ENCODE measurements at places on chromosomes 7 and 10.

DNA sequence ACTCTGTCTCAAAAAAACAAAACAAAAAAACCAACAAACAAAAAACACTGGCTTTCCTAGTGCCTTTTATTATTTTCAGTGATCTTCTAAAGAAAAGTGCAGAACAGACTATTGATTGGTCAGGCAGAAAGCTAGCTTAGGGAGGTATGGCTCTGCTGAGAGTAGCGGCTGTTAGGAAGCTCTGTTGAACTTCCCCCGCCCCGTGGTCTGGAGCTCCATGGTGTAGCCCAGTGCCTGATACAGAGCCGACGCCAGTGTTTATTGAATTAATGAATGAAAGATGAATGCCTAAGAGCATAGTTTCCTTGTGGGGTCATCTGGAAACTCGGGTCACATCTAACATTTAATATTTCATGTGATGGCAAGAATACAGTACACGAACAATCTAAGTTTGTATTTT, 90.5 kb upstream of the ARMC3 start:
- no peak for DNase-seq

DNA sequence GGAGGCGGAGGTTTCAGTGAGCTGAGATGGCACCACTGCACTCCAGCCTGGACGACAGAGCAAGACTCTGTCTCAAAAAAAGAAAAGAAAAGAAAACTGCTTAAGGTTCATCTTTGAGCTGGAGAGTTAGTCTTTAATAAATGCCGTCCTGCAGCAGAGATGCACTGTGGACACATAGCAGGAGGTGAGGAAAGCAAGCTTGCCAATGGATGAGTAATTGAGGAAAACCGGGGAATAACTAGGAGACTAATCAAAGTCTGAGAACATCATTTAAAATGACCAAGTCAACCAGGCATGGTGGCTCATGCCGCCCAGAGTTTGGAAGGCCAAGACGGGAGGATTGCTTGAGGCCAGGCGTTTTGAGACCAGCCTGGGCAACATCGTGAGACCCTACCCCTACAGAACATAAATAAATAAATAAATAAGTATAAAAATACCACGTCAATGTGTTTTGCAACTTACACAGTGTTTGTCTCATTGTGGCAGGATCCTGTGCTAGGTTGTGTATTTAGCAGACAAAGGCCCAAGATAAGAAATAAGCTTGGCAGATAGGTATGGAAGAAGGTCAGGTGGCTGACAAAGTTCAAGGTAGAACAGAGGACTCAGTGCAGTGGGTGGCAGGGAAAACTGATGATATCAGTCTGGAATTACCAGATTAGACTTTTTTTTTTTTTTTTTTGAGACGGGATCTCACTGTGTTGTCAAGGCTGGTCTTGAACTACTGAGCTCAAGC, 115.7 kb upstream of the KMT2C start:
- DNase-seq, result no peak

DNA sequence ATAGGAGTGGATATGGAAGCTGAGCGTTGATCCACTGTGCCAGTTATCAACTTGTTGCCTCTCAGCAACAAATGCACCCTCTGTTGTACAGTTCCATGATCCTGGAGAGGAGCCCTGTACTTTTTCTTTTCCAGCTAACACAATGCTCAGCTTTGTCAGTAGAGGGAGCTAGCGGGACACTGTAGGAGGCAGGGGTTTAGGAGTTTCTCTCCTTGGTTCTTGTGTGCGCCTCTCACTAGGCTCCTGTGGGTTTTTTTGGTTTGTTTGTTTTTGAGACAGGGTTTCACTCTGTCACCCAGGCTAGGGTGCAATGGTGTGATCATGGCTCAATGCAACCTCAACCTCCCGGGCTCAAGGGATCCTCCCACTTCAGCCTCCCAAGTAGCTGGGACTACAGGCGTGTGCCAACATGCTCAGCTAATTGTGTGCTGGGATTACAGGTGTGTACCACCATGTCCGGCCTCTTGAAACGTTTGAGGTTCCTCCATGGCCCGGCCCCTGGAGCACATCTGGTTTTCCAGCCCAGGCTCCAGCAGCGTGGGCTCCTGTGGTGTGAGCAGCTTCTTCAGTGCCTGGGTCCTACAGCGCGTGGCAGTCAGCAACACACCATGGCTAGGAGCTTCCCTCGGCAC, 12.0 kb upstream of the MARVELD1 start:
- peak; percentile 82 for DNase-seq

GRCh38 chr7:18313965-18314364, 181.6 kb upstream of the HDAC9 start:
- no peak for DNase-seq

GRCh38 chr7:7897949-7898515, 70.6 kb upstream of the GLCCI1 start:
- DNase-seq, result no peak

GRCh38 chr7:11665357-11665756, 166.6 kb downstream of the THSD7A start:
- no peak for DNase-seq

- peak; percentile 71 for DNase-seq
Measured at GRCh38 chr10:73931767-73932619, 21.1 kb downstream of the PLAU start.

DNA sequence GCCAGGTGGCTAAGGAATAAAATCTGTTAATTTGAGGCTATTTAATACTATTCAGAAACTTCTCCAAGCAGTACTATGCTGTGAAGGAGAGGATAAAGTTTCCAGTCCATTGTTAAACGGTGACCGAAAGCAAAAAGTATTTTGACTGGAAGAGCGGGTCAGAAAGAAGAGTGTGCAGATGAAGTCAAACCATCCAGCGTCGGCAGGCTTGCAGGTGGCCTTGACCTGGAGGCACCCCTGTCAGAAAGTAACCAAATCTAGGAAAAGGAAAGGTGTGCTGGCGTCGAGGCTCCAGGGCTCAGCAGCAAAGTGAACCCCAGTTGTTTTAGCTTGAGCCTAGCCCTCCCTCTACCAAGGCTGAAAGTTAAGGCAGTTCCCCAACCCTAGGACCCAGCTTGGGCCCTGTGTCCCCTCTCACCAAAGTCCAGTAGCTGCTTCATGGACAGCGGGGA, 544 bp downstream of the PDK4 start:
- DNase-seq, result no peak

DNA sequence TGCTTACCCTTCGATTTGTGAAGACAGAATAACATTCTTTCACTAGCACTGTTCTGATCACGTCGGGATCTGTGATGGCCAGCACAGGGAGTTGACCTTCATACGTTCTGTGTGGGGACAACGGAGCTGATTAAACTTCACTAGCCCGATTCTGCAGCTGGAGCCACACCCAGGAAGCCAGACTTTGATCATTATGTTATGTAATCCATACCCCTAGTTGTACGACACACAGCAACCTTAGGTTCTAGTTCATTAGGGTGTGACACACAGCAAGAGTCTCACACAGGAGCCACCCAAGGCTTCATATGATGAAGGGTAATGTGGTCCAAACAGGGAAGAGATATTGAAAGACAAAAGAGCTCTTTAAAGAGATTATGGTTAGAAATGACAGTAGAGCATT, 7.2 kb downstream of the CYP3A5 start:
- DNase-seq, result no peak

DNA sequence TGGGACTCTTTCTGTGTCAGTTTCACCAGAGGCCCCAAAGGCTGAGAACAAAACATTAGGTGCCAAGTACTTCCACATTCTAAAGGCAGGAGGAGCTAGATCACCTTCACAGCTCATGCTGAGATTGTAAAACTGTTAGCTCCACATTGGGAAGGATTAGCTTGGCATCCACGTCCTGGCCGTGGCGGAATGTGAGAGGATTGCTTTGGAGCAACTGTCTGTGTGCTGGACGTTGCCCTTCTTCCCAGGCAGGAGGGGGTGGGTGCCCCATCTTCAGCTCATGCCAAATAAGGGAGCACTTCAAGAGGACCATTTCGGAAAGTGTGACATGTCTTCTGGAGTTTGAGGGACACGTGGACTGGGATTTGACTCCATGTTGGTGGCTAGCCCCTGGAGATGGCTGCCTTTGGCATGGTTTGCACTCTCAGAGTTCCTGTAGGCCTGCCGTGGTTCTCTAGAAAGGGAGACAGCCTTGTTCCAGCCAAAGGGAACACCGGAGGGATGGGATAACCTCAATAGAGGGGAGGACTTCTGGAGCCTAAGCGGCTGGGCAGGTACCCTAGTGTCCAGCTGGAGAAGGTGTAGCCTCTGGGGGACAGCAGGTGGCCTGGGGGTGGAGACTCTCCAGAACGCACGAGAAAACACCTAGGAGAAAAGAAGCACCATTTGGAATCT, 19.9 kb upstream of the FMC1 start:
- DNase-seq, result peak; percentile 27

- DNase-seq, result no peak
Measured at GRCh38 chr10:132316133-132316532, 8.4 kb upstream of the STK32C start.

GRCh38 chr7:291373-292092, 1.6 kb downstream of the FOXL3 start:
- no peak for DNase-seq

GRCh38 chr7:129471402-129471827, 30.9 kb upstream of the SMKR1 start:
- no peak for DNase-seq

GRCh38 chr7:69217516-69218350, 380.5 kb upstream of the AUTS2 start:
- no peak for DNase-seq

DNA sequence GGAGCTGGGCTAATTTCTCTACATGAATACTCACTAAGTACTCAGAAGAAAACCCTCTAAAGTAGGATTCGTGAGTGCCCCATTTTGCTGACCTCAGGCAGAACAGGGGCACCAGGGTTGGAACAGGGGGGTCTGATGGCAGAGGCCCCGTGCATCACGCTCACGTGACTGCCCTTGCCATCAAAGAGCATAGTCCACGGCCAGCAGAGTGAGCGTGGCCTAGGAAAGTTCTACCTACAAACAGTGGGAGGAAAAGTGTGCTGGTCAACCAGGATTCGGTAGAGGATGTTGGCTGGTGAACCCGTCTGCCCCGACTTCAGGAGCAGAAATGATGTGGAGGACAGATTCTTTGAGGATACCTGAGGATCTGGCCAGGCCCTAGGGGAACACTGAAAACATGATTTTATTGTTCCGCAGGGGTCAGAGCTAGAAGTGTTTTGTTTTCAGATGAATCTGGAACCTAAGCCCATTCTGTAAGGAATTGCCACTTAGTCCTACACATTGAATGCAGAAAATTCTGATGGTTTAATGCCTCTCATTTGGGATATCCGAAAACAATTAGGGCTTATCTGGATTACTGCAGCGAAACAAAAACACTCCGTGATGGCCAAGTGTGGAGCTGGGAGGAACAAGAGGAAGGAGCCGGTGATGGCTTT, 138.8 kb upstream of the SHH start:
- DNase-seq, result no peak

- DNase-seq, result peak; percentile 67
Measured at GRCh38 chr7:128831178-128831993, 1.2 kb downstream of the FLNC start.

GRCh38 chr7:87850836-87851593, 25.1 kb downstream of the SLC25A40 start:
- DNase-seq, result no peak

- no peak for DNase-seq
Measured at GRCh38 chr10:24502006-24502405, 221.7 kb downstream of the ARHGAP21 start.

GRCh38 chr7:158399762-158400161, 187.9 kb downstream of the PTPRN2 start:
- no peak for DNase-seq

DNA sequence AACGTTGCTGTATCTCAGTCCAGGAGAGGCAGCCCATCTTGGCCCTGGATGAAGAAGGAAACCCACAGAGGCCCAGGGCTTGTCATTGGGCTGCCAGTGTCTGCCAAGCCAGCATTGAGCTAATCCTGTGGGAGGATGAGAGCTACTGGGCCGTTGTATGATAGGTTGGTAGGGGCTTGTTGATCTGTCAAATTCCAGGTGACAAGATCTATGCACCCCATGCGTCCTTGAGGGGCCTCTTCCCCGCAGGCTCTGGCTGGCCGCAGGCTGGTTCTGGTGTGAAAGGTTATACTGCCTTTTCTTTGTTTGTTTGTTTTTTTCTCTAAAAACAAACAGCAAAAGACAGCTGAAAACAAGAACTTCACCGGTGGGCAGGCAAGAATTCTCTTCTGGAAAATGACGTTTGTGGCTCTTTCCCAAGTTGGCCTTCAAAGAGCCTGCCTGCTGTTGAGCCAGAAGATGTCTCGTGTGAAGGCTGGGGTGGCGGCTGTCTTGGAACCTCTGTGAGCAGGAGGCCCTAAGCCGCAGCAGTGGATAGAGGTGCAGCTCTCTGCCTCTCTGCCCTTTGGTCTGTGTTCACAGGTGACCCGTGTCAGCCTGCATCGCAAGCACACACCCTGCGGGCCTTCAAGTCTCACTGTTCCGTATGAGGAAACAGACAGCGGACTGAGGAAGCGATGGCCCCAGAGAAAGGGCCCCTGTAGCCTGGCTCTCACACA, 23.3 kb downstream of the CYP17A1 start:
- no peak for DNase-seq

DNA sequence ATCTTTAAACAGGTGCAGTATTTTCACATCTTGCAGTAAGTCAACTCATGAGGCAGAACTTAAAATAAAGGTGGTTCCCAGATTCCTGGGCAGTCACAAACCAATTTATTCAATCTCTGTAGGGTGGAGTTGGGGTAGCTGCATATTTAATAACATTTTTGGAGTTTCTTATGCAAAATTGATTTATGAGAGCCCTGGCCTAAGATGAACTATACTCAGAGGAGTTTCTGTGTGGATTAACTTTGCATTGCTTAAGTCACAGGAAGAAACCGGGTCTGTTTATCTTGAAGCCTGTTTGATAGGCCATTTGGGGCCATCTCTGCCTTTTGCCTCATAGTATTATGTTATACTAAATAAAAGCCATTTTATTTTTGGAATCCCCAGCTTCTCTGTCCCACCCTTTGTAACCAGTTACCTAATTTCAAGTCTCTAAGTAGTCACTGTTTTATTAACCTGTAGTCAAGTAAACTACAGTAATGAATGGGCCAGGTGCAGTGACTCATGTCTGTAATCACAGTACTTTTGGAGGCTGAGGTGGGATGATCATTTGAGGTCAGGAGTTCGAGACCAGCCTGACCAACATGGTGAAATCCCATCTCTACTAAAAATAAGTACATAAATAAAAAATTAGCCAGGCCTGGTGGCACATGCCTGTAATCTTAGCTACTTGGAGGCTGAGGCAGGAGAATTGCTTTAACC, 104.4 kb upstream of the FAM3C start:
- no peak for DNase-seq

DNA sequence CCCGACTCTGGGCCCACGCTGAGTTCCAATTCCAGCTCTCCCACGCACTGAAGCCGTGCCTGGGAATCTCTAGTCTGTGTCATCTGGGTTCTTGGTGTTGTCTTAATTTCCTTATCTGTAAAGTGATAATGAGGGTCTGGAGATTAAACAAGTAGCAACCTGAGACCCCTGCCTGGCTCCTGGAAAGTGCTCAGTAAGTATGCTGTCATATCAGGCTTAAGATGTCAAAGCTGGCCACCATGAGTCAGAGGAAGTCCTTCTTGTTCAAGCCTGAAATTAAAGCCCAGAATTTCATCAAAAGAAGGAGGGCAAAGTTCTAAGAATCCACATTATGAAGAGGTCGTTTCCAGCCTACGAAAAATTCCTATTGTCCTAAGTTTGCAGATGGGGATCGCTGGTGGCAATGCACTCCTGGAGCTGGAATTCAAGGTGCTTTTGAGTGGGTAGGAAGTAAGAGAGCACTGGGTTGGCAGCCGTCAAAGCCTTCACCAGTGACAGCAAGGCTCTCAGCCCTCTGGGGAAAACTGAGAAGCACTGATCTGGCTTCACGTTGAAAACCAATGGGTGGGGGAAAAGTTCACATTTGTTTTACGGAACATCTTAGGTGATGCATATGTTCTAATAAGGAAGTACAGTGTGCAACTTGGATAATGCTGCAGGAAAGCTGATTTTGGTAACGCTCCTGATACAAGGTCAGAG, 50.3 kb upstream of the NCAPG2 start:
- no peak for DNase-seq

GRCh38 chr7:117669818-117670217, 190.0 kb downstream of the CFTR start:
- DNase-seq, result no peak

Measured in GM13976 (cell line).